ENCODE measurements at places on chromosomes 2 and 18.

DNA sequence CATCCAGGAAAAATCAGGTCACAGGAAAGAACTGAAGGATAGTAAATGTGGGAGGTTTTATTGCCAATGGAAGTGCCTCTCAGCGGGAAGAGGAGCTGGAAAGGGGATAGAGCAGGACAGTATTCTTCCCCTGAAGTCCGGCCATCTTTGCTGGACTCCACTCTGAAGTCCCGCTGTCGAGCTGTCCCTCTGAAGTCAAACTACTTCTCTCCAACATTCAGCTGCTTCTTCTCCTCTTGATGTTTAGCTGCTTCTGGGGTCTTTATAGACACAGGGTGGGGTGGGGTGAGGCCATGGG is 23.5 kb upstream of the SLC39A10 start:
- DNase-seq, result no peak

DNA sequence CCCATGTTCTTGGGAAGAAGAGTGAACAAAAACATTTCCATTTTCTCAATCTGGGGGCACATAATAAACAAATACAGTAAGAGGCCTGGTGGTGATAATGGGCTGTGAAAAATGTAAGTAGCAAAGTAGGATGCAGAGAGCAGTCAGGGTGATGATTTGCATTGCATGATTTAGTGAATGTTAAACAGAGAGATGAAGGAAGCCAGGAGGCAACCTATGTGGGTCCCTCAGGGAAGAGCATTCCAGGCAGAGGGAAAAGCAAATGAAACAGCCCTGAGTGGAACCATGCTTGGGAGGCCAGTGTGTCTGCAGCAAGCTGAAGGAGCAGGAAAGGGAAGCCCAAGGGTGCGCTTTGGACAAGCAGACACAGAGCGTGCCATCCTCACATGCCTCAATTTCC is 5.4 kb downstream of the VIT start:
- no peak for DNase-seq

GRCh38 chr18:44826418-44827259 is 146.0 kb downstream of the SETBP1 start:
- no peak for DNase-seq

- DNase-seq, result no peak
These were observed 1293.2 kb upstream of the FAM98A start for GRCh38 chr2:34892256-34892655.

DNA sequence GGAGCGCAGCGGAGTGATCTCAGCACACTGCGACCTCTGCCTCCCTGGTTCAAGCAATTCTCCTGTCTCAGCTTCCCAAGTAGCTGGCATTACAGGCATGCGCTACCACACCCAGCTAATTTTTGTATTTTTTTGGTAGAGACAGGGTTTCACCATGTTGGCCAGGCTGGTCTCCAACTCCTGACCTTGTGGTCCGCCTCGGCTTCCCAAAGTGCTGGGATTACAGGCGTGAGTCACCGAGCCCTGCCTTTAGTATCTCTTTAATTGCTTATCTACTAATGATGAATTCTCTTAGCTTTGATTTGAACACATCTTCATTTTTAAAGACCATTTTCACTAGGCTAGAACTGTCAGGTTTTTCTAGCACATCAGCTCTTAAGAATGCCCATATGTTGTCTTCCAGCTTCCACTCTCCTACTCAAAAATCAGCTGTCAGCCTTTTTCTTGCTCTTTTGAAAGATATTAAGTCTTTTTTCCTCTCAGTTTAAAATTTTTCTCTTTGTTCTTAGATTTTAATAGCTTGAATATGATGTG is 16.1 kb upstream of the MFSD2B start:
- no peak for DNase-seq

GRCh38 chr2:230179907-230180306 is 39.9 kb downstream of the SP110 start:
- no peak for DNase-seq

GRCh38 chr2:12718711-12719399 is 2.1 kb downstream of the TRIB2 start:
- DNase-seq, result peak; percentile 39

DNA sequence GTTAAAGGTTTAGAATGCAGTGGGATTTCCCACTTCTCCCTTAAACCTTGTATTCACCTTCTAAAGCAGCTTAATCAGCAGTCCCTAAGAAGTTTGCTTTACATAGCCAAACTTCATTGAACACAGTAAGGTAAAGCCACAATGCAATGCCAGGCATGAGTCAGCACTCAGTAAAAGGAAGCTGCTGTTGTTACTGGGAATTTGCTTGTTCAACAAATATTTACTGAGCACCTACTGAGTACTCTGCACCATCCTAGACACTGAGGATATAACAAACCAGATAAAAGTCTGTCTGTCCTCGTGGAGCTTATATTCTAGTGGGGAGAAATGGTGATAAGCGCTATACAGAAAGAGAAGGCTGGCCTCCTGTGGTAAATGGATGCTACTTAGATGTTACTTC is 162.7 kb downstream of the PKP4 start:
- no peak for DNase-seq

- DNase-seq, result no peak
These were observed 157.9 kb downstream of the ARL4C start for GRCh38 chr2:234339011-234339410.

DNA sequence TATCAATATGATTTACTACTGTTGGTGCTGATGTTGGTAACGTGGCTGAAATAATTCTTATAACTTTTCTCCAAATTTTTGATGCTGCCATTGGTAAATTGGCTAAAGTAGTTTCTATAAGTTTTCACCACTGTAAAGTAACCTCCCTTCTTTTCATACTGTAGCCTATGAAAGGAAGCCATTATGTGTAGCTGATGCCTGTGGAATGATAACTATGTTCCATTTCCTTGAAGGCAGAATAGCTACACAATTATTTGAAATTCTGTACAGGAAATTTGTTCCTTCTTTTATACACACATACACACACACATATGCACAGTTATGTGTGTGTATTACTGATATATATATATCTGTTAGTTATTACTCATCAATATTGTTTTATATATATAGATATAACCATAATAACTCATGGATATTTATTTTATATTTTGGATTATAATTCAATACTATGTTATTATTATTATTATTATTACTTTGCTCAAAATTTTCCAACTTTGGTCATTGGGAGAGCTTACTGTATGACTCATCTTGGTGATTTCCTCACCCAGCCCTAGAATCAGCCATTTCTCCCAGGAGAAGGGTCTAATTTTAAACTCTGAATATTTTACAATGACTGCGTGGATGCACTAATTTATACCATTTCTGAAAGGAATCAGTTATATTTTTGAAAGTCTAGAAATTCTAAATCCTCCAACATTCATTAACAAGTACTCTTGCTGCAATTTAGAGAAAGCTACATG is 1677.7 kb downstream of the SUCLG1 start:
- no peak for DNase-seq

GRCh38 chr18:56001576-56001975 is 413.6 kb upstream of the TCF4 start:
- DNase-seq, result no peak

GRCh38 chr2:210432633-210433032 is 43.9 kb downstream of the LANCL1 start:
- DNase-seq, result no peak

GRCh38 chr18:907115-907884 is 2.6 kb downstream of the ADCYAP1 start:
- no peak for DNase-seq

All from activated CD8-positive, alpha-beta memory T cell treated with anti-CD3 and anti-CD28 coated beads, Interleukin-2, amount 10 ng/mL, durations not matched to agents 7 days and 5 days (primary cell).